Placental pericyte (primary cell): ENCODE measurements at places on chromosomes 4 and X. TPM values are rescaled to one million over a fixed set of nuclear protein-coding genes. Genes with fewer than 3 reads are reported as not detected.

Gene COL4A5
- total RNA-seq: 90.6 and 119 TPM in 2 replicates

Gene SUPT20HL1
- 0.14 TPM in 1 of 2 replicates, not detected in the other for total RNA-seq

Gene CSAG1
- not detected in 2 replicates for total RNA-seq

Gene RIBC1
- total RNA-seq: 0.14 and 0.66 TPM in 2 replicates

Gene AADAT
- total RNA-seq: 1.3 and 6.3 TPM in 2 replicates

Gene AMTN
- 0.43 TPM in 1 of 2 replicates, not detected in the other for total RNA-seq

Gene MAGEE2
- not detected in 2 replicates for total RNA-seq

Gene PRR32
- not detected in 2 replicates for total RNA-seq

Gene USP17L15
- total RNA-seq: not detected in 2 replicates

Gene SERPINA7
- not detected in 2 replicates for total RNA-seq

Gene SERTM2
- 0.22 and 0.57 TPM in 2 replicates for total RNA-seq

Gene HTATSF1
- 22.1 and 36.8 TPM in 2 replicates for total RNA-seq

Gene ADGRG2
- not detected in 2 replicates for total RNA-seq

Gene HSFX4
- total RNA-seq: not detected in 2 replicates

Gene ZXDB
- total RNA-seq: 9.4 and 13.2 TPM in 2 replicates

Gene CAPN6
- total RNA-seq: not detected in 2 replicates

Gene DCAF4L1
- total RNA-seq: under 0.01 TPM in 2 replicates

Gene RNF212
- total RNA-seq: 0.72 and 2.6 TPM in 2 replicates

Gene GAGE12H
- not detected in 2 replicates for total RNA-seq
